ENCODE measurements at places on chromosomes 1 and 21.

DNA sequence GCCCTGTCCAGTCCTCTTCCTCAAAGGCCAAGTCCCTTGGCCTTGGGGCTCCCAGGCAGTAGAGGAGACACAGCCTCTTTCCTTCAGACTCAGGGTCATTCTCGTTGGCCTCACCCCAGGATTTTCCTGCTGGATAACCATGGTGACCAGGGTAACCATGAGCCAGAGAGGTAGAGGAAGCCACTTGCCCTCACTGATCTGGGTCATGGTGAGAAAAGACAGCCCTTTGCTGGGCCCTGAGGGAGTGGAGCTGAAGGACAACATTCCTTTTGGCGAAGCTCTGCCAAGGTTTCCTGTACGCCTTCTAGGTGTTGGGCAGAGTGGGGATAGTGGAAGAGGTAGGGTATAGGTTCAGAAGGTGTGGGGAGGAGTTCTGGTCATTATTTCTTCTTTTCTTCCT lies 53.1 kb upstream of the WNT4 start:
- no peak for DNase-seq

DNA sequence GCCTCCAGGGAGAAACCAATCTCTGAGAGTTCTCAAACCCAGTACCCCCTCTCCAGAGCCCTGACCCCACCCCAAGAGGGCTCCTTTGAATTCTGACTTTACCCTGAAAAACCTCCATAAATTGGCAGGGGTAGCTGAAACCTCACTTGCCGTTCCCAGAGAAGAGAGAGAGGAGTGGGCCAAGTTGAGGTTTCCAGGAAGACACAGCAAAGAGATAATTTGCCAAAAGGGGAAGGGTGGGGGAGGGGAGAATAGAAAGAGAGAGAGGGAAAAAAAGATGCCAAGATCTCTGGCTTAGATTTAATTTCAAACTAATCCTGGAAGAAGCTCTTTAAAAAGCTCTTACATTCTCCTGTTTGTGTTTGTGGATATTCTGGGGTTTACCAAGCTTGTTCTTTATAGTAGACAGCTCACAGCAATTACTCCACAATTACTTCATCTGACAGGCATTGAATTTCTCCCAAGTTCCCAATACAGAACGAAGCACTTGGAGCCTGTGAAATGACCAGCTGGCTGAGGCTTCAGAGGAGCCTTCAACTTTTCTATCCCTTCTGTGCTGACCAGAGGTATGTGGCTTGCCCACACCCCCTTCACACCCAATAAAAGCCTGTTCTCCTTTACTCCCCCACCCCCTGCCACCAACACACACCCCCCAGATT lies 1.1 kb upstream of the GRHL3 start:
- DNase-seq = no peak

DNA sequence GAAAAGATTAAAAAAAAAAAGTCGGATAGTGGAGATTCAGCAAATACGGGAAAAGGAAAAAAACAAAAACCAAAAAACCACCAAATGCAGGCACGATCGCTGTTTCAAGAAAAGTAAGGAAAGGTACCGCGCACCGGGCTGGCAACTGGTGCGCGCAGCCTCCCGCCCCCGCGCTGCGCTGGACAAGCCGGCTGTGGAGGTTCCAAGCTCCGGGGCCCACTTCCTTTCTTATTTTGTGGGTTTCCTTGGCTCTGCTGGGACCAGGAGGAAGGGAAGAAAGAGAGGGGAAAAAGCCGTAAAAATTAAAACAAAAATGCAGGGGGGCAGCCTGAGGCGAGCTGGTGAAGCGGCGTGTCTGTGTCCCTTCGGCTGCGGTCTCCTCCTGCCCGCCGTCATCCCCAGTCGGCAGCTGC lies 233 bp downstream of the ADAMTS5 start:
- no peak for DNase-seq

DNA sequence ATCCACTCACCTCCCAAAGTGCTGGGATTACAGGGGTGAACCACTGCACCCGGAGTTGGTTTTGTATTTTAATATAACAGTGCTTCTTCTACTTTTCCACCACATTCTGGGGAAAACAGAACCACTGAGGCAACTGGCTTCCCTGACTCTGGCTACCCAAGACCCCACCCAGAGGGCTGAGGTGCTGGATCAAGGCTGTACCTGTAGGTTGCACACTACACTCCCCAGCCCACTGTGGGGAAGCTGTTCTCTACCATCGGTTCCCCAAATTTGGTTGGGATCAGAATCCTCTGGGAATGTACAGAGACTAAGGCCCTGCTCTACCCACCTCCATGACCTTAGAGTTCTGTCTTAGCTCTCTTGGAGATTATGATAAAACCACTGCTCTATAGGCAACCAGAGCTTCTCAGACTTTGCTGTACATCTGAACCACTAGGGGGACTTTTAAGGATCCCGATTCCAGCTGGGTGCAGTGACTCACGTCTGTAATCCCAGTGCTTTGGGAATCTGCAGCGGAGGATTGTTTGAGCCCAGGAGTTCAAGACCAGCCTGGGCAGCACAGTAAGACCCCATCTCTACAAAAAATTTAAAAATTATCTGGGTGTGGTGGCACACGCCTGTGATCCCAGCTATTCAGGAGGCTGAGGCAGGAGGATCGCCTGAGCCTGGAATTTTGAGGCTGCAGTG lies 51.6 kb downstream of the GNG4 start:
- DNase-seq = no peak

DNA sequence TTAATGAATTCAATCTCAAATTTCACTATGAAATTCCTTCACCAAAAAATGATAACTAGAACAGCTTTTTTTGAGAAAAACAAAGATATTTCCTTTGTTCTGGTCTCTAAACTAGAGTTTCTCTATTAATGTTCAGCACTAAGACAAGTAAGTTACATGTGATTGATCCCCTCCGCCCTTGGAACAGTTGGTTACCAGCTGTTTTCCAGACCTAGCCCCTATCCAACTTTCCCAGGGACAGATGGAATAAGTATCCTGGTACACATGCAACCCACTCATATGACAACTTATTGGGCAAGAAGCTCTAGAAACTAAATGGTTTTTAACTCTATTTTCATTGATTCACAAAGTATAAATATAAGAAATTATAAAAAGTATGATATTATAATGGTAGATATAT lies 140.4 kb downstream of the COP1 start:
- no peak for DNase-seq

DNA sequence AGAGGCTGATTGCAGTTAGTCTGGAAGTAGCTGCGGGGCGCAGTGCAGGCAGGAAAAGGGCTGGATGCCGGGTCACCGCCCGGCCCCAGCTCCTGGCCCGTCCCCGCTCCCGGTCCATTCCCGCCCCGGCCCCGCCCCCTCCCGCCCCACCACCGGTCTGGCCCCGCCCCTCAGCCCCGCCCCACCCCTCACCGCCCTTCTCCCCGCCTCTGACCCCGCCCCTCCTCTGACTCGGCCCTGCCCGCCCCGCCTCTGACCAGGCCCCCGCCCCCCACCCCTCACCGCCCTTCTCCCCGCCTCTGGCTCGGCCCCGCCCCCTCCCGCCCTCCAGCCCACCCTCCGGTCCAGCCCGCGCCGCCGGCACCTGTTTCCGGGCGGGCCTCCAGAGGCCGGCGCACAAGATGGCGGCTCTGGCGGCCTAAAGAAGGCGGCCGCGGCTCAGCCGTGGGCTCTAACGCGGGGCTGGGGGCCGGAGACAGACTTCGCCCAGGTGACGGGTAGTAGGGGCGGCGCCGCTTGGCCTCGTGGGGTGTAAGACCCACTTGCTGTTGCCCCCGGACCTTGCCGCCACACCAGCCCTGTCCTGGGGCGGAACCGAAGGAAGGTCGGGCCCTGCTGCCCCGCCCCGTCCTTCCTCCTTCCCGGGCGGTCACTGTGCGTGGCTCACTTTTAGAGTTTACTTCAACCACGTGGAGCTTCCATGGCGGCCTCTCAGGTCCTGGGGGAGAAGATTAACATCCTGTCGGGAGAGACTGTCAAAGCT lies at the start of gene UBIAD1:
TSS of gene UBIAD1 (plus strand) at position 367 of the 763 bp plus-strand sequence. CDS start at position 701, 334 bp downstream.
- DNase-seq = peak; percentile 90

DNA sequence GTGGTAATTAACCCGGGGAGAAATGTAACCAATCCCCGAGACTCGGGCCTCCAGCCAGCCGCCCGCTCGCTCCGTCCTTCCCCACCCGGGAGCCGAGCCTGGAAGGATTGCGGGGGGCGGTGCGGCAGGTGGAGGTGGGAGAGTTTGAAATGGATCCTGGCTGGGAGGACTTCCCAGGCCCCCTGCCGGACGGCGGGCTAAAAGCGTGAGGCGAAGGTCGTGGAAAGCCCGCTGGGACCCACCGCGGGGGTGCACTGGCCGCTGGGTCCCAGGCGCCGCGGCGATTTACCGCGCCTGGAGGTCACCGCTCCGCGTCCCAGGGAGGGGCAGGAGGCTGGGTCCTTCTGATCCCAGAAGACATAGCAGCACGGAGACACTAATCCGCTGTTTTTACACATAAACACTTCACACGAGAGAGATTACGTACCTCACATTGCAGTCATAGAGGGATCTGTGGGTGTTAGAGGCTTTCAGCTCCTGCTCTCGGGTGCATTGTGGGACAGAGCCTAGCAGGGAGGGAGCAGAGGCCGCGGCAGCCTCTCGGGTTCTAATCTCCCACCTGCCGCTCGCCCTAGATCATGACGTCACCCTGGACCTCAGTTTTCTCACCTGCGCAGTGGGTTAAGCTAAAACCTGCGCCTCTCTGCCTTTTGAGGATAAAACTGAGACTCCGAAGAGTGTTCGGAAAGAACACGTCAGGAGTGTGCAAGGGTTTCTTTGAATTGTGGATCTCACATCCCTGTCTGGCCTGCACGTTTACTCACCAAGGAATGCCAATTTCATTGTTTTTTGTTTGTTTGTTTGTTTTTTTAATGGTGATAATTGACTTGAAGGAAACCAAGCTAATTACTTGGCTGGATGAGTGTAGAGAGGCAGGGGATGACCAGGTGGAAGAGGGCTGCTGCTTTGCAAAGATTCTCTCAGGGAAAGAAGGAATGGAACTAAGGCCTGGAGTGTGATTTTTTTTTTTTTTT lies 17.1 kb upstream of the TMEM9 start:
- DNase-seq = peak; percentile 63

GRCh38 chr1:227947676-227948492 lies at the start of gene WNT9A:
Gene WNT9A (minus strand): TSS chr1:227947932. CDS start chr1:227947887, 45 bp downstream.
- peak; percentile 15 for DNase-seq

DNA sequence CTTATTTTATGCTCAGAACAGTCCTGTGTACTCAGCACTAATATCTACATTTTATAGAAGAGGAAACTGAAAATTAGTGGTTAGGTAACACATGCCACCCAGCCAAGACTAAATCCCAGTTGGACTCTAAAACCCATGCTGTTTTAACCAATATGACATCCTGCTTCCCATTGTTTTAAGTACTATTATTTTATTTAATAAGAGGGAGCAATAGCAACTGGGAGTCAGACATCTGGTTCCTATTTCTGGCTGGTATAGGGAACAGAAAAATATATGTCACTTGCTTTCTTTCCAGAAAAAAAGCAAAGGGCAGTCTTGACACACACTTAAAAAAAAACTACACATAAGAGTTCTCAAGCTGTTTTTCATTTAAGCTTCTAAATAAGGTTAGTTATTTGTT lies 11.9 kb downstream of the KLHL12 start:
- DNase-seq = no peak

DNA sequence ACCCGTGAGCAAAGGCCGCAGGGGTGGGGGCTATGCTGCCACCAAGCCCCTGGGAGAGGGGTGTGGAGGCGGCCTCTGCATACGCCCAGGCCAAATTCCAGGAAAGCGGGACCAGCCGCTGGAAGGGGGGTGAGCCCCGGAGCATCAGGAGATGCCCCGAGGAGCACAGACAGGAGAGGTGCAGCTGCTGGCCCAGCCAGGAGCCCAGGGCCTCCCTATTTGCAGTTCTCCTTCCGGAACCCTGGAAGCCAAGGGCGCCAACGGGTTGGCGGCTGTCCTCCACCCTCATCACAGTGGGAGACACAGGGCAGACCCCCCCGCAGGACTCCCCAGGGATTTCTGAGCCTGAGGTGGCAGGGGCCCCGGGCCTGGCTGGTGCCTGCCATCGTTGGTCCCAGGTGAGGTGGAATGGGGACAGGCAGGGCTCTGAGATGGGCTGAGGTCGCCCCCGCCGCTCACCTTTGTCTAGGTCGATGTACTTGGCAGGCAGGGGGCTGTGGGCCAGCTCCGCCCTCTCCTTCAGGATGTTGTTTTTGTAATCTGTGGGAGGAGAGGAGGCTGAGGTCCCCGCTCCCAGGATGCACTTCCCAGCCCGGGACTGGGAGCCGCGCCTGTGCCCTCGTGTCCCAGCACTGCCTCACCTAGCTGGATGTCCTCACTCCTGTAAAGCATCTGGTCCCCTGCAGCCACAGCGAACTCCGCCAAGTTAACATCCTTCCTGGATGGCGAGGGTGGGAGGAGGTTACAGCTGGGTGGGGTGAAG lies 4.4 kb upstream of the DVL1 start:
- DNase-seq = no peak

DNA sequence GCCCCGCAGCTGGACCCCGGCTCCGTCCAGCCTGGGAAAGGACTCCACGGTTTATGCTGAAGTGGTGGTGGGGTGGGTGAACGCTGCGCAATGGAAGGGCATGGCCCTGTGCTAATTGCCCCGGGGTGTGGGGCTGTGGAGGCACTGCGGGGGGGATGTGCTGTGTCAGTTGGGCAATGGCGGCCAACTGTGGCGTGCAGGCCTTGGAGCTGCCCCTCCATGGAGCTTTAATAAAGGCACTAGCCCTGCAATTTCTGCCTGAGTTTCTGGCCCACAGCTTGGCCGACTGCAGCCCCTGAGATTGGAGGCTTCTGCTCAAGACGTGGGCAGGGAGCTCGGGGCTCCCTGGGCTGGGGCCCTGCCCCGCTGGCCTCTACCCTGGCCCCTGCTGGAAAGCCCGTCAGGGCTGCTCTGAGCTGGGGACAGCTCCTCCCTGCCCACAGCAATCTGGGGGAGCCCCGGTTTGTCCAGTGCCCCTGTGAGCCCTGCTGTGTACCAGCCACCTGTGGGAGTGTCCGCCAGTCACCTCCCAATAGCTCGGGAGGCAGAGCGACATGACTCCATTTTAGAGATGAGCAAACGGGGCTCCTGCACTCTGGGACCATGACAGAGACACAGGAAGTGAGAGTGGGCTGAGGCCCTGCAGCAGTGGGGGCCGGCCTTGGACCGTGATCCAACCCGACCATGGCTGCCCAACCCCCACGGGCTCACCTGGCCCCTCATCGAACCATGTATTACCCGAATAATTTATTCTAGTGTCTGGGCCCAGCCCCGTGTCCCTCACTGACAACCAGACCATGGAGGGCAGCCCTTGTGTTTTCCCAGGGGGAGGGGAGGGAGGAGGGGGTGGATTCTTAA lies 8.7 kb upstream of the TNFRSF14 start:
- peak; percentile 81 for DNase-seq

- no peak for DNase-seq
Observed at GRCh38 chr1:178627037-178627436, 98.0 kb upstream of the RALGPS2 start.

DNA sequence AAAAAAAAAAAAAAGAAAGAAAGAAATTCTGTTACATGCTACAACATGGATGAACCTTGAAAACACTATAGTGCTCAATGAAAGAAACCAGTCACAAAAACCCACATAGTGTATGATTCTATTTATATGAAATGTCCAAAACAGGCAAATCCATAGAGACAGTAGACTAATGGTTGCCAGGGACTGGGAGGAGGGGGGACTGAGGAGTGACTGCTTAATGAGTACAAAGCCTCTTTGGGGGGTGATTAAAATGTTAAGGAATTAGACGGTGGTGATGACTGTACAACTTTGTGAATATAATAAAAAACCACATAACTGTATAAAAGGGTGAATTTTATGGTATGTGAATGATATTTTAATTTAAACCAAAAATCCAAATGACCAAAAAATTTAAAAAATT lies 116.0 kb upstream of the GUCA2B start:
- DNase-seq = no peak

GRCh38 chr1:194776657-194777056 lies 1590.2 kb upstream of the B3GALT2 start:
- DNase-seq = no peak
